Muscle of arm (tissue), 14 donors: ENCODE measurements at places on chromosomes 12 and 14.

DNA sequence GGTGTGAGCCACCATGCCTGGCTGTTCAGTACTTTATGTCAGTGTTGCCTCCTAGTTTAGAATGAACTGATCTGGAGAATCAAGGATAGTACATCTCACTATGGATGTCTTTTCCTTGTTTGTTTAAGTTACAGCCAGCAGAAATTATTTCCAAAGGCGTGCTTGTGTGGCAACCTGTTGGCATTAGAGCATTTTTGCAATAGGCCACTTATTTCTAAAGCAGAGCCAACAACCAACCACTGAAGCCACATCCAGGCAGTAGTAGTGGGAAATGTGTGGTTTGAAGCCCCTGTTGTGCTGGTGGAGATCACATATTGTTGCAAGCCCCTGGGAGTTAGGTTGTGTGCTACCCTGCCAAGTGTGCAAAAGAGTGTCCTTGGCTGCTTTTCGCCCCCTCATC lies 3.7 kb downstream of the ANO6 start:
- DNase-seq, result no peak

- DNase-seq, result no peak
Observed at GRCh38 chr12:117262749-117263148, 72.5 kb upstream of the FBXO21 start.

GRCh38 chr14:68268197-68268596 lies 448.6 kb downstream of the RAD51B start:
- no peak for DNase-seq

GRCh38 chr14:68012871-68013270 lies 193.3 kb downstream of the RAD51B start:
- DNase-seq, result no peak

- DNase-seq, result no peak
Observed at GRCh38 chr14:50049093-50049492, 67.3 kb downstream of the VCPKMT start.
